ENCODE measurements at places on chromosomes 5 and 9.
A peak's percentile ranks its signal among the peaks of the same experiment; 100 is the strongest.

DNA sequence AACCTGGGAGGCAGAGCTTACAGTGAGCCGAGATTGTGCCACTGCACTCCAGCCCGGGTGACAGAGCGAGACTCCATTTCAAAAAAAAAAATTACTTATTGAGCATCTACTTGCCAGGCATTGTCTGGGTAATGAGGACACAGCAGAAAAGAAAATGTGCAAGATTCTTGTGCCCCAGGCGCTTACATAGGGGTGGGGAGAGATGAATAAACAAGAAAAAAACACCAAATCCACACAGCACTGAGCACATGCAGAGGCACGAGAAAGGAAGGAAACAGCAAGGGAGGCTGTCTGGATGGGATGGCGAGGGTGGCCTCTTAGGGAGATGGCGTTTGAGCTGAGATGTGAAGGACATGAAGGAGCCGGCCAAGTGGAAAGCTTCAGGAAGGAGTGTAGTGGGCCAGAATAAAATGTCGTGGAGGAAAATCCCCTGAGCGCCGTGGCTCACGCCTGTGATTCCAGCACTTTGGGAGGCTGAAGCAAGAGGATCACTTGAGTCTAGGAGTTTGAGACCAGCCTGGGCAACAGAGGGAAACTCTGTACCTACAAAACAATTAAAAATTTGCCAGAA, 13.9 kb downstream of the DYNC2I2 start:
- DNase-seq, result no peak

GRCh38 chr5:165859251-165859650, 2353.8 kb downstream of the MAT2B start:
- no peak for DNase-seq

DNA sequence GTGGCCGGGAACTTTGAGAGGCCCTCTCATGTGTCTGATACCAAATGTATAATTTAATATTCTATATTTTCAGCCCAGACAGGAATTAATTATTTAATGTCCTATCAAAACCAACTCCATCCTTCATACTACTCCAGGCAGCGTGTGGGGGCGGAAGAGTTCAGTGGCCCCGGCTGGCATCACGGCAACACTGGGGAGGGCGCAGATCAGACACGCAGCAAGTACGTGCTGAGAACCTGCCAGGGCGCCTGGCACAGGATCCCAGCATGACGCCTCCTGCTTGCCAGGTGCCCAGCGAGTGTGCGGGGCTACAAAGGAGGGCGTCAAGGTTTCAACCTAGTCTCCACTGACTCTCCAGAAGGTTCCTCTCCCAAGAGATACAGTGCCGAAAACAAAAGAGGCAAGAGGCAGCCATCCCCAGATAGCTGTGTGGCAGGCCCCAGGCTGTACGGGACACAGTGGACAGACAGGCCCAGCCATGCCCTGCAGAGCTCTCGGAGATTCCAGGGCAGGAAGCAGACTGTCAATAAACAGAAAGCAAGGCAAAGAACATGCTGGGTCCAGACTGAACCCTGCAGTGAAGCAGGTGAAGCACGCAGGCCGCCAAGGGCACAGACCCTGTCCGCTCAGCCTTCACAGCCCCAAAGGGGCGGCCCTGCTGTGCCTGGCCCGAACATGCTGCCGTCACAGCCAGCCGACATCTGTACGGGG, 110.3 kb downstream of the VAV2 start:
- peak; percentile 72 for DNase-seq

- DNase-seq, result no peak
Measured at GRCh38 chr5:161925960-161926359, 78.0 kb downstream of the GABRA1 start.

DNA sequence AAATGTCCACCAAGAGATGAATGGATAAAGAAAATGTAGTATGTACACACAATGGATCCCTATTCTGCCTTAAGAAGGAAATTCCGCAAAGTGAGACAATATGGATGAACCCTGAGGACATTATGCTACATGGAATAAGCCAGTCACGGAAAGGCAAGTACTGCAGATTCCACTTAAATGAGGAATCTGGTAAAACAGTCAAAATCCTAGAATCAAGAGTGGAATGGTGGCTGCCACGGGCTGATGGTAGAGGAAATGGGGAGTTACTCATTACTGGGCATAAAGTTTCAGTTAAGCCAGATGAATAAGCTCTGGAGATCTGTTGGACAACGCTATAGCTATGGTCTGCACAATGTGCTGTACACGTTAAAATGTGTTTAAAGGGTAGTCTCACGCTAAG, 47.2 kb downstream of the STK10 start:
- no peak for DNase-seq

- DNase-seq, result no peak
Measured at GRCh38 chr5:66724349-66725139, 128.4 kb downstream of the MAST4 start.

DNA sequence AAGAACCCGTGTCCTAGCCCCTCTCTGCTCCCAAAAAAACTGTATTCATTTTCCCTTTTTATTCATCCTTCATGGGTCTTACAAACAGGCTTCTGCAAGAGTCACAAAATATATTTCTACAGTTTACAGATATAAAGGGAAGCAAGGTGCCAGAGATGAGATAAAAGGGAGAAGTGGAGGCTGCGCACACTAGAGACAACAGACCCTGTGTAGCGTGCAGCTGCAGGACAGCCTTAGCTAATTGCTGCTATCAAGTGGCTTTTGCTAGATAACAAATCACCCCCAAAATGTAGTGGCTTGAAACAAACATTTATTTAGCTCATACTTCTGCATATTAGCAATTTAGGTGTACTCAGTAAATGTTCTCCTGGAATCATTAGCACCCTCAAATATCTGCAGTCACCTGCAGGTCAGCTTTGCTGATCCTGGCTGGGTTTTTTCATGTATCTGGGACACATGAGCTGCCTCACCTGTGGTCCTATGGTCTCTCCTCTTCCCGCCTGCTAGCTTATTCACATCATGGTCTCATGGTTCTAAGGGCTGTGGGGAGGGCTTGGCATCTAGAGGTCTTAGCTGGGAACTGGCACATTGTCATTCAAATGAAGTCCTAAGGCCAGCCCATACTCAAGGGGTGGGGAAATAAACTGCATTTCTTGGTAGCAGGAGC, 29.4 kb downstream of the ARHGEF37 start:
- DNase-seq, result no peak

DNA sequence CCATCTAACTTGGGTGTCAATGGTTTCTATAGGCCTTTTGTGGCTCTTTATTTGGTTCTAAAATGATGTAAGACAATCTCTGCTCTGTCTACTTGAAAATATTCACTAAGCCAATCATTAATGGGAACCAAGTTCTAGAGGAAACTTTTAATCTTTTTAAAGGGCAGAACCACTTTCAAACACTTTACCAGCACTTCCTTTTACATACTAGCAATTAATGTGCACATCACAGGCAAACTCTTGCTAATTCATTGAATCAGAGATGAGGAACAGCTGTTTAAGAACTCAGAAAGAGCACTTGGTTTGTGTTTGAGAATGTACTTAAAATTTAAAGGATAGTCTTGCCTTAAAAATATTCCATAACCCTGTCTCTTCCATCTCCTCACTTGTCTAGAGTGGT, 83.4 kb downstream of the PAPPA start:
- DNase-seq, result no peak

DNA sequence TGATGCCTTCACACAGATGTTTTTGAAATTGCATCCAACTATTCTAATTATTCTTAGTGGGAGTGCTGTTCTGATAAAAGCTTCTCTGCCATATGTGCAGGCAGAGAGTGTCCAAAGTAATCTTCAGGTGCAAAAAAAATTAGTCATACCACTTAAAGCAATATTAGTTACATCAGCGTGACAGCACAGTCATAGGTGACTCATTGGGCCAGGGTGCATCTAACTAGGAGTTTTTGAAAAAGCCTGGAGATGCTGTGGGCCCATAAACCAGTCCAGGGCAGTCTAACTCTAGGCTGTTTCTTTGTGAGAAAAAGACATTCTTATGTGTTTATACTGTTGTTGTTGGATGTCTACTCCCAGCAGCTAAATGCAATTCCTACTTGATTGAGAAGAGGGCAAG, 33.0 kb upstream of the C6 start:
- peak; percentile 59 for DNase-seq

GRCh38 chr5:97131139-97131710, 11.2 kb downstream of the LIX1 start:
- no peak for DNase-seq

DNA sequence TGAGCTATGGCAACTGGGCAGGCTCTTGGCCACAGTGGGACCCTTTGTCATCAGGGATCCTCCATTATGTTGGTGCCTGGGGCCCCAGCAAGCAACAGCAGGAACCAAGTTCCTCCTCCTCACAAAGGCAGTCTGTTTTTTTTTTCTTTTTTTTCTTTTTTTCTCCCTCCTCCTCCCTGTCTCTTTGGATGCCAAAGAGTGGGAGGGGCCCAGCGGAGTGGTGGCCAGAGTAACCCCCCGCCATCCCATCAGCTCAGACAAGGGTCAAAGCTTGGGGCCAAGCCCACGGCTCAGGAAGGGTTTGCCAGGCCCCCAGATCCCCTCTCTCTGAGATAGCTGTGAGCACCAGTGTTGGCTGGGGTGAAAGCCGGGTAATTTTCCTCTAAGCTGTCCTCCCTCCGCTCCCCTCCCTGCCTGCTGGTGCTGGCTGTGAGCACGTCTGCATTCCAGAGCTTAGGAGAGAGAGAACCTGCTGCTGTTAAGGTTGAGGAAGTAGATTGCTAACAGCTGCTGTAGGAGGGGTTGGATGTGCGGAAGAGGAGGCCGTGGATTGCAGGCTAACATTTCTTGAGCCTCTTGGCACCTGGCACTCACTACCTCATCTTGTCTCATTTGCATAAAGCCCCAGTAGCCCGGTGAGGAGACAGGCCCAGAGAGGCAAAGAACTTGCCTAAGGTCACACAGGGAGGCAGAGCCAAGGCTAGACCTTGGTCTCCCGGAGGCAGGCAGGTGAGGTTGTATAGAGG, 21.2 kb downstream of the GSN start:
- peak; percentile 97 for DNase-seq

DNA sequence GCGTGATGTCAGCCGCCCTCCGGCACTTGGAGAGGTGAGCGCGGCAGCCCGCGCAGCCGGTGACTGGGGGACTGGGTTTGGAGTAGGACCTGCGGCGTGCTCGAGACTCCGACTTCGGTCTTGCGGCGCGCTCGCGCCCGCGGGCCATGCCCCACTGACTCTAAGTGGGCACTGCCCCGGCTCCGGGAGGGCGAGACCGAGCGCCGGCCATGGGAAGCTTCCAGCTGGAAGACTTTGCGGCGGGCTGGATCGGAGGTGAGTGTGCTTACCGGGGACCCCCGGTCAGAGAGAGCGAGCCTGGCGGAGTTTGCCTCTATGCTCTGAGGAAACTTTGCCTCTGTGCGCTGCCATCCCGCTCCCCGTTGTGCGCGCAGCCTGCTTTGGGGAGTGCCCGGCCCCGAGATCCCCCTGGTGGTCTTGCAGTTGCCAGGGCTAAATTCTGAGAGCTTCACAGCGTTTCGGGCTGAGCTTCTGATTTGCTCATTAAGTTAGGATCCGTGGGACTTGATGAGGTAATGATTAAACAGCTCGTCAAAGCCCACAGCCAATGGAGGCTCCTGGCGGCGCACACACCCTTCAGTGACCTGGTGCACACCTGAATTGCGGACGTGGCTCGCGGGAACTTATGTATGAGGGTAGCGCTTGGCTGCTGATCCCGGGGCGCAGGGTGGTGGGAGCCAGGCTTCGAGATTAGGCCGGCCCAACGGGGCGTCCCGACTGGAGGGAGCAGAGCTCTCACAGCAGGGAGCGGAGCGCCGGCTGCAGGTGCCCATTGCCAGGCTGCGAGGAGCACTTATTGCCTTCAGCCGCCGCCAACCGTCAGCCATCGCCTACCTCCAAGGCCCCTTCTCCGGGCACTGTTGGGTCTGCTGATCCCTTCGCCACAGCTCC, at the start of gene SLC25A48:
Gene SLC25A48, plus strand, starts transcription at position 25 of the 891 bp plus-strand sequence. Its CDS starts 185 bp downstream, at position 210.
- DNase-seq, result peak; percentile 90
